GM12892 (cell line): ENCODE measurements at places on chromosomes 1 and 21.

DNA sequence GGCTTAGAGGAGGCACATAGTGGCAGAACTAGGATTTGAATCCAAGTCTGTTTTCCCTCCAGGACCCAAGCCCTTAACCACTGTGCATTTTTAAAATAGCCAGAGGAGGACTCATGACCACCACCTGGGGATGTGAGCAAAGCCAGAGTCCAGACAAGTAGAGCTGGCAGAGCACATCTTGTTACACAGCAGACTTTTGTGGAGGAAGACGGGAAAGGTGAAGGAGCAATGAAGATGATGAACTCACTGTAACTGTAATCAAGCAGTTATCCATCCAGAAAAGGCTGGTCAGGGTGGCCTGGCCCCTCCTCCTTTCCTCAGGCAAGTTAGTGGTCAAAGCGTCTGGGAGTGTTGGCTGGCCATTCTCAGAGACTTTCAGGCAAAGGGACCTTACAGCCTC, 50.9 kb downstream of the SLC44A3 start:
- no peak for DNase-seq

DNA sequence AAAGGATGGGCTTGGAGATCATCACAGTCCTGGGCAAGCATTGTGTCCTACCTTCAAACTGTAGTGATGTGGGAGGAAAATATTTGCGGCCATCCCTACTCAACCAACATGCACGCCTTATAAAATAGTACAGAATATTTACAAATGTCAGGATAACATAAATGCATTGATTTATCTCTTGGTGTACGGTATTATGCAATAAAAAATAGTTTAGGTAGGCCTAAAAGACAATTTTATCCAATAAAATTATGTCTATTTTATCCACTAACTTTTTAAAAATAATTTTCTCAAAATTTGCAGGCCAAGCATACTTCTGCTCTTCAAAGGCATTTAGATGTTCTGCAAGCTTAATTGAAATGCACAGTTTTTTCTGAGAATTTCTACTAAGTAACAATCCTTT, at the start of gene OR2T1:
TSS of gene OR2T1 (plus strand) at position 301 of the 400 bp plus-strand sequence. CDS start 3,100 bp downstream, outside the sequence.
- no peak for DNase-seq

- DNase-seq, result no peak
Observed at GRCh38 chr1:156241926-156242325, at the start of gene BGLAP. Gene BGLAP (plus strand): TSS chr1:156242184. CDS start chr1:156242232, 48 bp downstream.

- peak; percentile 42 for DNase-seq
Observed at GRCh38 chr1:905071-905749, 18.5 kb upstream of the SAMD11 start.

DNA sequence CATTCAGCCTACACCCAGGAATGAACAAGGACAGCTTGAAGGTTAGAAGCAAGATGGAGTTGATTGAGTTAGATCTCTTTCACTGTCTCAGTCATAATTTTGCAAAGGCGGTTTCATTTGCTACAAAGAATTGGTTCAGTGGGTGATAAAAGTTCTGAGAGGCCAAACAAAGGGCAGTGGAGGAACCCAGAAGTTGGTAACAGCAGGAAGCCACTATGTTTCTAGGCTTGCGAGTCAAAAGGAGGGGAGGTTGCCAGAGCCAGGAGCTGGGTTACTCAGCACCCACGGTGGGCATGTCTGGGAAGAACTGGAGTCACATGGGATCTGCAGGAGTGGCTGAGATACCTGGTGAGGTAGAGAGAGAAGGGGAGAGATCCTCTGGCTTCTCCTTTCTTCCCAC, 64.2 kb upstream of the MRPS6 start:
- DNase-seq, result no peak

DNA sequence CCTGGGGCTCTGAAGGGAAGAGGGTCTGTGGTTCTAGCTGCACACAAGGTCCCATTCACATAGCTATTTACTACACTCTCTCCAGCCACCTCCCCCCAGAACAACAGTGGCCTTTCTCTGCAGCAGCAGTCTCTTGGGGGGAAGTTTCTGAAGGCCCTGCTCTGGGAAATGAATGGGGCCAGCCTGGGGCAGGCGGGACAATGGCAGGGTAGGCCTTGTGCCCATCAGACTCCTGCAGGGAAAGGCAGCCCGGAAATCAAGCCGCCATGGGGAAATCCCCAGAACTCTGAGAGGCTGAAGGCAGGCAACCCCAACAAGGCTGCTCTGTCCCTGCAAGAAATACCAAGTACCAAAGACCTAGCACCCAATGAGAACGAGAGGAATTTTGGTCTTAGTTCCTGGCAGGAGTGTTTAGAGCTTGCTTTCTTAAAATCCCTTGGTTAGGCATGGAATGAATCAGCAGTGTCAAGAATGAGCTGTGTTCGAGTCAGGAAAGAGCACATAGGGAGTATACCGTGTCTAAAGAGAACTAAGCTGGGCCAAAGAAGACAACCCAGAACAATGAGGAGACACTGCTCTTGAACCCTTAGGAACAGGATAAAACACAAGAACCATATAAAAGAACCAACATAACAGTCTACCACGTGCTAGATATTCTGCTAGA, 11.3 kb downstream of the ARHGEF11 start:
- no peak for DNase-seq

DNA sequence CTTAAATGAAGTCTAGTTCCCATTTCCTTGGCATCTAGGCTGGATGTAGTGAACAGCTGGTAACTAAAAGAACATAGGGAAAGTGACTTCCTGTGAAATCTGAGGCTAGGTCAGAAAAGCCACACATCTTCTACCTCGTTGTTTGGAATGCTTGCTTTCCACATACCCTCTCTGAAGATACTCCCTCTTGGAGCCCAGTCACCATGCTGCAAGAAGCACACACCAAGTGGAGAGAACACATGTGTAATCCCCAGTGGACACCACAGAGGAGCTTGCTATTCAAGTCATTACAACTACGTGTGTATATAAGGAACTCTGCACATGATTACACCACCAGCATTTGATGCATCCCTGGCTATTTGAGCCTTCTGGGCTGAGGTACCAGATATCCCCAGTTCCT, 125.9 kb downstream of the RGS21 start:
- DNase-seq, result no peak

DNA sequence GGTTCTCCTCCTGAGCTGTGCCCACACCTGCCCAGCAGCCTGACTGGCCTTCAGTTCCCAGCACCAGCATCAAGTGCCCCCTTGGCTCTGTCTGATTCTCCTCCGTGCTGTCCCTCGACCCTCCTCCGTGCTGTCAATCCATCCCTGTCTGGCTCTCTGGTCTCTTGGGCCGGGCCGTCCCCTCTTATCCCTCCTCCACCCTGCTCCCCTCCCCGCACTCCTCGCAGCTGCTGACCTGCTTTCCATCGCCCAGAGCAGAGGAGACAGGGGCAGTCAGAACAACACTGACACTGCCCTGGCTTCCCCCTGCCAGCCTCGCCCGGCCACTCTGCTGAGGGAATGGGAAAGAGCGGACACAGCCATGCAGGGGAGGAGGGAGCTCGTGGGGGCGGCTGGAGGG, 267.4 kb downstream of the CAMTA1 start:
- DNase-seq, result no peak

DNA sequence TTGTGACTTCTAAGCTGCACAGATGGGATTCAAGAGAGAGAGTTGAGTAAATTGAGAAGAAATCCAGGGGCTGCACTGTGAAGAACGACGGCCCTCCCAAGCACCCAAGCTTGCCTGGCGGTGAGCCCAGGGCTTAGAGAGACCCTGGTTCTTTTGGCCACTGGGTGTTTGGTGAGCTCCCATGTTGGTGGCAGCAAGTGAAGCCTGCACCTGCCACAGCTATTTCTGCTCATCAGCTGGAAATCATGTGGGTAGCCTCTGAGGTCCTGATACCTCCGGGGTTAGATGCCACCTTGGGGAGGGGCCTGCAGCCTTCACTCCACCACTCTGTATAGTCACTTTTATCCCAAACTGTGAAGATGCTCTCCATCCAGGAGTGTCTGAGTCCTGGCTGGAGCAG, 6.2 kb upstream of the BTG2 start:
- no peak for DNase-seq

- DNase-seq, result no peak
Observed at GRCh38 chr1:13605159-13605558, 21.5 kb downstream of the PDPN start.

DNA sequence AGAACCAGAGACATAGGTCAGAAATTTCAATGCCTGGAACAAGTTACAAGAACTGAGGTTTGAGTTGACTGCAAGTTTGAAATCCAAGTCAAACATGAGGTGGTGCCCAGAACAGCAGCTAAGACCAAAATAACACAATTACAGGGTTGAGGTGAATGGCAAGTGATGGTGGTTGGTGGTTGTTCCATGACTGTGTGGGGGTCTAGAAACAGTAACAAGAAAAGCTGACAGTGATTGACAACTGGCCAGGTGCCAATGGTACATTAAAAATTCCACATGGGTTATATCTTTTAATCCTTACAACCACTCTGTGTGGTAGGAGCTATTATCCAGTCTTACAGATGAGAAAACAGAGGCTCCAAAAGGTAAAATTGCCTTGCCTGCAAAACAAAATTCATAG, 32.0 kb downstream of the RIMS3 start:
- DNase-seq, result no peak

DNA sequence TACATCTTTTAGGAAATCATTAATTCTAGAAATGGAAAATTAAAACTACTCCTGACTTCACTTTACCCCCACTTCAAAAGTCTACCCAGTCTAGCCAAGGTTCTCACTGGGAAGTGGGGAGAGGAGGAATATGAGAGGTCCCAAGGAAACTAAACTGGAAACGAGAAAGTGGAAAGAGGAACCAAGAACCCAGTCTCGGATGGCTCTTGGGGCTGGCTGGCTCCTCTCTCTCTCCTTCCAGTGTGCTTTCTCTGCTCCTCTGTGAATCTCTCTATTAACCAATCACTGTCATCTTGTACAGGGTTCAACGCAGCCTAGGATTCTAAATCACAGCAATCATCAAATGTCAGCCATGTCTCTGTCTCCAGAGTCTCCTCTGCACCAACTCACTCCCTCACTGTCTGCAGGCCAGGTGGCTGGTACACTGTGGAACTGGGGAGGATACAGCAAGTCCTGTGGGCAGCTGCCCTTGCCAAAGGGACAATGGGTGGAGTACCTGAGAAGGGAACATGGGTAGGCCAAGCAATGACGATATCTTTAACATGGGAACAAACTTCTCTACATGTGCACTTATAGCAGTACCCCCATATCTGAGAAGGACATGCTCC, 33.7 kb downstream of the GNB1 start:
- DNase-seq, result no peak

DNA sequence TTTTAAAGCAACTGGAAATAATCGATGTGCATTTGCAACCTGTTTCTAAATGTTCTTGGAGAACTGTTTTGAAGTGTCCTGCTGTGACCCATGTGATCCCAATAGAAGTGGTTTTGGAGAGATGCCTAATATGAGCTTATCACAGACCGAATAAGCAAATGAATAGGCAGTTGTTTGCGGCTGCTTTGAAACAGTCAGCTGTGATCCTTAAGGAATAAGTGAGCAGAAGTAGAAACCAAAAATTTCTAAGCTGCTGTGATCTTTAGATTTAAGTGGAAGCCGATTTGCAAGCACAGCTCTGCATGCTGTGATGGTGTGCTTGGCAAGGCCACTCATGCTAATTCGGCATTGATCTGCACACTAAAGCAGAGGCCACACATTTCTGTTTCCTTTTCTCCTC, 329.5 kb upstream of the DUSP10 start:
- no peak for DNase-seq

GRCh38 chr1:107920999-107921398, 44.0 kb downstream of the VAV3 start:
- DNase-seq, result no peak

GRCh38 chr1:234912548-234913277, 215.9 kb downstream of the TOMM20 start:
- no peak for DNase-seq

GRCh38 chr1:64107632-64108031, 95.8 kb upstream of the UBE2U start:
- no peak for DNase-seq
